ENCODE measurements at places on chromosomes 13 and 19.

DNA sequence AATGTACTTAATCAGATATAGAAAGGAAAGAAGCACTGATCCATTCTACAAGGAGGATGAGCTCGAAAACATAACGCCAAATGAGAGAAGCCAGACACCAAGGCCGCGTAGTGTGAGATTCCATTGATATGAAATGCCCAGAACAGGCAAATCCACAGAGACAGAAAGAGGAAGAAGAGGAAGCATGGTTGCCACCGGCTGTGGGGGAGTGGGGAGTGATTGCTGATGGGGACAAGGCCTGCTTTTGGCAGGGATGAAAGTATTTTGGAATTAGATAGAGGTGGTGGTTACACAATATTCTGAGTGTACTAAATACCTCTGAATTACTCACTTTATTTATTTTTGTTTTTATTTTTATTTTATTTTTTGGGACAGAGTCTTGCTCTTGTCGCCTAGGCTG is 50.2 kb upstream of the KLF2 start:
- no peak for DNase-seq

DNA sequence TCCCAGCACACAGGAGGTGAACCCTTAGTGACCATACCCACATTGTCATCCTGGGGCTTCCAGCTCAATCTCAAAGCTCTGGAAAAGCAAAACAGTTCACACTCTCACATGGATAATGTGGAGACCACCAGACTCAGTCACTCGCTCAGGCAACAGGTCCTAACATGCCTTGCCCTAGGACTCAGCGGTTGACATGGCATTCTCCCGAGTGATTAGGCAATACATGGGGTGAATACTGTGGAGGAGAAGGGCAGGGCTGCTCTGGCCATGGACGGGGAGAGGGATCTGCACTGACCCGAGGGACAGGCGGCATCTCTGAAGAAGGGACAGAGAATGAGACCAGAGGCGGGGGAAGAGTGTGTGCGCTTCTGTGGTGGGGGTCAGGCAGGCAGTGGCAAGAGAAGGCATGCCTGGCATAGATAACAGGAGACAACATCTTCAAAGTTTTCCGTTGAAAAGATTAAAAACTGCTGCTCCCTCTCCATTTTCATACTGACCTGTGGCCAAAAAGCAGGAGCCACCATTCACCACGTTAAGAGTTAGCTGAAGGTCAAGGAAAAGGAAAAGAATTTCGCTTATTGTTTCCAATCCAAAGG is 44.5 kb upstream of the EPHX3 start:
- DNase-seq, result no peak

DNA sequence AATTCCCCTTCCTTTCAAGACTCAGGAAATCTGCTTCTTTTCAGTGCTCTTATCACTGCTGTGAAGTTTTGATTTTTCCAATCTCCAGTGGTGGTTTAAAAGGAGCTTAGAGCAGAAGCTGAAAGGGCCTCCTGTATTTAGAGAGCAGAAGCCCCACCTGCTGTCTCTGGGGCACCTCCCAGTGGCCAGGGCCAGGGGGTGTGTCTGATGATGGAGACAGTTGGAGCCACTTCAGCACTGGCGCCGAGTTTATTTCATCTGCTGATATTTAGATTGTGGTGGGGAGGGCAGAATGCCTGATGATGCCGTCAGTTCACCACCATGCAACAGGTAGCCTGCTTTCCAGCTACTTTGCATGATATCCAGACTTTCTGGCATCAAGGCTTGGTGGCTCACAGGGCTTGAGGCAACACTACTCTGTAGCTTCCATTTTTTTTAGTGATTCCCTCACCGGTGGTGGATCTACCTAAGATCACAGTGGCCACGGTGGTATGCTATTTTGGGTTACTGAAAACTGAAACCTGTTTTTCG is 371.9 kb downstream of the KCNRG start:
- DNase-seq, result peak; percentile 38

GRCh38 chr19:39270036-39270871 is 2.1 kb downstream of the IFNL2 start:
- no peak for DNase-seq
